ENCODE measurements at places on chromosomes 5 and 9.

DNA sequence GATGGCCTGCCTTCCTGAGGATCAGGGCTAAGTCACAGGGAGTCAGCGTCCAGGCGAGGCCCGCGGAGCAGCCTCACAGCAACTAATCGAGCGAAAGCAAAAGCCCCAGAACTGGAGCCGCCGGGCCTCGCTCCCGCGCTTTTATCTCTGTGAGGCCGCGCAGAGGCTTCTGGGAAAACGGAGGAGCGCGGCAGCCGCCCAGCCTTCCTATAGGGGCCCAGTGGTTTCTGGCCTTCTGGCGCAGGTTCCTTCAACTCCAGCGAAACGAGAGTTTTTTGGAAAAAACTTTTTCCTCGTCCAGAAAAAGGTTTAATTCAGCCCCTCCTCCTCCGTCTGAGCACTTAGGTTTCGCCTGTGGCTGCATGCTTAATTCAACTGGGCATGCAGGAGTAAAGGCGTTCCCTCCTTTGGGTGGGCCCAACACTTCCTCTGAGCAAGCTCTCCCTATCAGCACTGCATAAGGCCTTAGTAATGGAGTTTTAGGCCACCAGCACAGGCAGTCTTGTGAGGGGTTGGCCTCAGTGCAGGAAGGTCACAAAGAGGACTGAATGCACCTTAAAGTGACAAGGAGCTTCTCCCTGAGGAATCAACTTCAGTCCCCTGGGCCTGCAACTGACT is at the start of gene MEIKIN:
MEIKIN (minus strand) TSS at position 113 of the 618 bp plus-strand sequence. CDS start 158 bp downstream, outside the sequence.
- DNase-seq, result no peak

GRCh38 chr9:118303216-118303615 is 599.0 kb downstream of the TLR4 start:
- no peak for DNase-seq

GRCh38 chr9:88230612-88231011 is 92.3 kb upstream of the SPATA31C2 start:
- DNase-seq, result no peak

GRCh38 chr9:71764463-71764862 is 3.9 kb downstream of the CEMIP2 start:
- DNase-seq, result no peak

DNA sequence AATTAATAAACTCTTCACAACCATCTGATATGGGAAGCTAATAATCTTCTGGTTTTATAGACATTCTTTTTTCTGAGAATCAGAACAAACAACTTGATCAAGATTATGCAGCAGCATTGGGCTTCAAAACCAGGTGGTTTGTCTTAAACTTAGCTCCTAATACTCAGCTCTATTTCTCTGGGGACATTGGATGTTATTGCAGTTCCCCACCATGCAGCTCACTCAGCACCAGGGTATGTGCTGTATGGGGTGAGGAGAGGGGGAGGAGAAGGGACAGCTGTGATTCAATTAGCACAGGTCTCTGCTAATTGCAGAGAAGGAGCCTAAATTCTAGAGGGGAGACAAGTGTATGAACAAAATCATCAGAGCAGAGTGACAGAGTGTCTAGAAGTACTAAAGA is 210.7 kb upstream of the TNC start:
- no peak for DNase-seq

DNA sequence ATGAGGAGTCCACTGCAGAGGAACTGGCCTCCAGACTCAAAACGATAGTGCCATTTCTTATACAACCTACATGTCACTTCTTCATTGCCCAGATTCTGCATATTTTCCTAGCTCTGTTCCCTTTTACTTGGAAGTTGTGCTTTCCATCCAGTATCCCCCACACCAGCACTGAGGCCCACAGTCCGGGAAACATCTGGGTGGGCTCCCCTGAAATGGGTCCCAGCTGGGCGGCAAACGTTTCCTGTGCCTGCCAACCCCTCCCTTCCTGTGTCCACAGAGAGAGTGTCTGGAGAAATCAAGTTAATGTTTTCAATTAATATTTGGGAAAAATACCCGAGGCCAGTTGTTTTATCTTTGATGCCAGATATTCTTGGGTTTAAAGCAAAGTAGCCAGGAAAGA is 111.8 kb downstream of the COL23A1 start:
- no peak for DNase-seq

GRCh38 chr9:20112205-20112783 is 323.5 kb upstream of the SLC24A2 start:
- no peak for DNase-seq

- DNase-seq, result no peak
Measured at GRCh38 chr5:10675177-10675700, 85.8 kb downstream of the DAP start.

DNA sequence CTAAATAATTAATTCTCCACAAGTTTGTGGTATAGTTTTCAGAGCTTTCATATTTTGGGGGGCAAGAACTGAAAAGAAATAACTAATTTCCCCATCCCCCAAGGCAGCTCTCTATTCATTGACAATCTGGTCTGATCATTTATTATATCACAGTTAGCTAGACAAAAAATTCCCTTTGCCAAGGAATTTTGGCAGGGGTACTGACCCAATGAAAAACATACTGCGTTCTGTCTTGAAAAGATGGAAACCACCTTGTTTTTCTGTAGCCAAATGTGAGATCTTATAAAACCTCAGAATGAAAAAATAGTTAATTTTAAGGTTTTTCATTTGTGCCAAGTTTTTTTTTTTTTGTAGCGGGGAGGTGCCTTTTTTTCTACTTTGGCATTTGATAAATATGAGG is 1008.9 kb downstream of the EFNA5 start:
- DNase-seq, result no peak

DNA sequence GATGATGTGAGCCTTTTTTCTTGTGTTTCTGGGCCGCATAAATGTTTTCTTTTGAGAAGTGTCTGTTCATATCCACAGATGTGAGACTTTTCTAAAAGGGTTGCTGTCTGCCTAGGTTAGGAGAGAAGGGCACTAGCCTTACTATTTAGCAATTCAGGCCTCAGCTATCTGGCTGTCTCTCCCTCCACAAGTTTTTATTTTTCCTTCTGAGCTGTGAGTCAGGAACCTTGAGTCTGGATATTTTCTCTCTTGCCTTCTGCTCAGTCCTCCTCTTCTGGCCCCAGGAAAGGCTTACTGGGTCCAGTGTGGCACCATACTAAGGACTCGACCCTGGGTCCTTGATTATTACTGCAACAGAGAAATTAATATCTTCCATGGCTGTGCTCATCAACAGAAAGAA is 187.6 kb downstream of the CSNK1G3 start:
- DNase-seq, result no peak

DNA sequence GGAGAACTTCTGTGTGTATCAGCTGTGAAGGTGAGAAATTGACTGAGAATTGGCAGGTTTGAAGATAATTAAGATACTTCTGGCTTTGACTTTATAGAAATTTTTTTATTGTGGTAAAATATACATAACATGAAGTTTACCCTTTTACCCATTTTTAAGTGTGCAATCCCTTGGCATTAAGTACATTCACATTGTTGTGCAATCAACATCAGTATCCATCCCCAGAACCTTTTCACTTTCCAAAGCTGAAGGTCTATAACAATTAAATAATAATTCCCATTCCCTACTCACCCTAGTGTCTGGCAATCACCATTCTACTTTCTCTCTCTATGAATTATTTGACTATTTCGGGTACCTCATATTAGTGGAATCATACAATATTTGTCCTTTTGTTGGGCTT is 69.9 kb downstream of the ACTBL2 start:
- no peak for DNase-seq

DNA sequence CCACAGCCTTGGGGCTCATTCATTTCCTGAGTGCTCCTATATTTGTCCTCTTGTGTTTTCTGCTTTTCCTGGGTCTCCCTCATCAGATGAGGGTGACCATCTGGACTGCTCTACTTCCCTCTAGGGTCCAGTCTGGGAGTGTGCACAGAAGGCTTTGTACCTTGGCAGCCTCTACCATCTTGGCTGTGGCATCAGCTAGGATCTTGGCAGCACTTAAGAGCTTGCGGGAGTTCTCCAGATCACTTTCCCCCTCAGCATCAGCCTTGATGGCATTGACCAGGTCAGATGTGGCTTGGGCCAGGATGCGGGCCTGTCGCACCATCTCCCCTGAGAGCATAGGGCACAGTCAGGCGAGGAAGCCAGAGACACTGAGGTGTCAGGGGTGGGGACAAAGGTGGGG is 15.8 kb downstream of the TLN1 start:
- DNase-seq, result no peak

GRCh38 chr5:42668254-42668653 is 88.4 kb upstream of the CCDC152 start:
- DNase-seq, result no peak

DNA sequence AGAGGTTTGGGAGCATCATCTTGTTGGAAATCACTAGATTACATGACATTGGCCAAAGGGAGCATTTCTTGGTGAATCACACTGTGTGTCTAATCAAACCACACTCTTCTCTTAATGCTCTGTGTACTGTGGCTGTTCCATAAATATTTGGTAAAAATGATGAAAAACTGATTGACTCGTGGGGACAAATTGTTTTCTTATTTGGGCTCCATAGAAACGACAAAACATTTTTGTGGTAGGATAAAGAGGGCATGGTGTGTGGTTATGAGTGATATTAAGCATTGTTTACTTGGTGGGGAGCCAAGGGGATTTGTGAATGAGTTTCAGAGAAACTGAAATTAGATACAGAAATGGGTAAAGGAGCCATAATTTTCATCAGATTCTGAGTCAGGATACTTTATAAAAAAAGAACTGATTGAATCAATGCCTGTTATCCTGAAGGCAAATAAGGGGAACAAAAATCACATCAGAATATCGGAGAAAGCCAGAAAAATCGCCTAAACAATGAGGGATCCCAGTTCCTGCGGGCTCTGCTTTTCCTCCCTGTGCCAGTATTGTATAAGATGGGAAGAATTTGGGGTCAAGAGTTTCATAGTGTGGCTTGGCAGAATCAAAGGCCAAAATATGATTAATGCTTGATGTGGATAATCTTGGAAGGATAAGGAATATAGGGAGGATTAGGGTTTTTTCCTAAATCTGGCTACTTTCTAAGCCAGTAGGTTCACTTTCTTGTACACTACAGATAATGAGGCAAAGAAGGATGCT is 33.3 kb downstream of the FBXL7 start:
- DNase-seq, result no peak

GRCh38 chr9:33129886-33130881 is 37.0 kb downstream of the B4GALT1 start:
- peak; percentile 51 for DNase-seq

DNA sequence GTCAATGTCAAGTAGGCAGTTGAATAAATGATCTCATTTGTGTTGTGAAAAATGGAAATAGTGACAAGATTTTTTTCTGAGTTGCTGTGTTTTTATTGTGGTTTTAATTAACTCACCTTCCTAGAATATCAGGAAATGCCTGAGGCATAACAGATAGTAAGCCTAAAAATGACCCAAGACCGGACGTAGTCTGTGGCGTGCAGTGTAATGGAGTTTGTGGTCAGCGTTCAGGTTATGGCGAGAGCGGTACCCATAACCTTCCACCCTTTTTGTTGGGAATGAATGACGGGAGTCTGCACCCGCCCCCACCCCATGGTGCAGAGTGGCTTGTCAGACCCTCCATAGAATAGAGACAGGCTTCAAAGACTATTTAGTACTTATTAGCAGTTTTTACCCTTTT is 119.3 kb downstream of the GALNT10 start:
- DNase-seq, result no peak

DNA sequence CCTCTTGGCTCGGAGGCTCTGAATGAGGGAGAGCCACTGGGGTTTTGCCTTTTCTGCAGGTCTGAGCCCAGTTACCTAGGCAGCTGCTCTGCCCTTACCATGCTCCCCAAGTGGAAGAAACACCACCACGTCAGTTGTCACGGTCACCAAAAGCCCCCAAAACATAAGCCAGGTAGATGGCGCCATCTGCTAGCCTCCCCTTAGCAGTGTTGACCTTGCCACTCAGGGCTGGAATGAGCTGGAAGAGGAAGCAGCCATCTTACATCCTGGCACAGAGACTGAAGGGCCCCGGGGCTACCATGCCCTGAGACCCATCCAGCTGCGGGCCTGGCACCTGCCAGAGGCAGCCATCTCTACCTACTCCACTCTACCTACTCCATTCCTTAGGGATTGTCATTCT is 7.4 kb downstream of the ZER1 start:
- DNase-seq, result no peak

DNA sequence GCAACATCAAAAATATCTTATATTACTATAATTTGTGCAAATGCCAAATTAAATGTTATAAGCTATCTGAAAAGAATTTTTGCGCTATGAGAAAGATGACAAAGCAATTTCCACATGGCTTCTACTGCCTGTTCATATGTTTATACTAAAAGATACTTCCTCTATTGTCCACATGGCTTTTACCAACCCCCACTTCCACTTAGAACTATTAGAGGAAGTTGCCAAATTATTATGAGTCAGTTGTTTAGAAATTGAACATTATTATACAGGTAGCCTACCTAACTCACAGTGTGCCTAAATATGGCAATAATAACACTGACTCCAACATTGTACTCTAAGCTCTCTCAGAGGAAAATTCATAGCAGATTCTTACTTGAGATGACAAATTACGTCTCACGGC is 37.6 kb upstream of the SLC27A6 start:
- no peak for DNase-seq

GRCh38 chr5:108728566-108729241 is 19.0 kb upstream of the FER start:
- DNase-seq, result no peak

DNA sequence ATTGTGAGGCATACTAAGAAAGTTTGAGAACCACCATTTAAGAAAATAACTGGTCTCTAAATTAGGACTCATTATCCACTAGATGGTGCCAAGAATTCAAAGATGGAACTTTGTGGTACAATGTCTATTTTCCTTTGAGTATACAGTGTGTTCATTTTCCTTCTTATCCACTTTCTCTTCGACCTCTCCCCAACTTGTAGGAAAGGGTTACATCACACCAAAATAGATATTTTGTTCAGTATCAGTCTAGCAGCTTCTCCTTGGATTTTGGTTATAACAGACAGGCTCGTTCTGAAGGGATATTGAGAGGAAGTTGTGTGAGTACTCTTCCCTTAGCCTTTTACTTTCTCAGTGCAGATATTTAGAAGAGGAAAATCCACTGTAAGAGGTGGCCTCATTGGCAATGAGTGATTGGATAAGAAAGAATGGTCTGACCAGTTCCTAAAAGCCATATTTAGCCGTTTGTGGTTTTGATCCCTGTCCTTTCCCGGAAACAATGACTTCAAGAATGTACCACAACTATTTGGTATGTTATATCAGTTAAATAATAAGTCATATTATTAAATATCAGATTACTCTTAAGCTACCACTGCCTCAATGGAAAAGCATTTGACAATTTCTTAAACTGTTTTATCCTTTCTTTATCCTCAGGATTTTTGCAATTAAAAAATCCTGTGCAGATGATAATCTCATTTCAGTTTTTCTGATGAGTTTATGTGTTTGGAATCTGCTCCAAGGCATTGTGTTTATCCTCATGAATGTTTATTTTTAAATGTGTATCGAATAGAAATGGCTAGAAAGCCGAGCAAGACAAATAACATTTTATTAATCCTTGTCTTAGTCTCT is 69.0 kb upstream of the GRAMD2B start:
- peak; percentile 85 for DNase-seq

GRCh38 chr5:67941614-67942401 is 273.7 kb upstream of the PIK3R1 start:
- no peak for DNase-seq

- no peak for DNase-seq
Measured at GRCh38 chr5:27462936-27463335, 424.6 kb upstream of the CDH9 start.

Measured in skeletal muscle cell (primary cell).